ENCODE measurements at places on chromosomes 4 and X.

GRCh38 chrX:17403972-17404371 is 29.0 kb downstream of the NHS start:
- DNase-seq = no peak

DNA sequence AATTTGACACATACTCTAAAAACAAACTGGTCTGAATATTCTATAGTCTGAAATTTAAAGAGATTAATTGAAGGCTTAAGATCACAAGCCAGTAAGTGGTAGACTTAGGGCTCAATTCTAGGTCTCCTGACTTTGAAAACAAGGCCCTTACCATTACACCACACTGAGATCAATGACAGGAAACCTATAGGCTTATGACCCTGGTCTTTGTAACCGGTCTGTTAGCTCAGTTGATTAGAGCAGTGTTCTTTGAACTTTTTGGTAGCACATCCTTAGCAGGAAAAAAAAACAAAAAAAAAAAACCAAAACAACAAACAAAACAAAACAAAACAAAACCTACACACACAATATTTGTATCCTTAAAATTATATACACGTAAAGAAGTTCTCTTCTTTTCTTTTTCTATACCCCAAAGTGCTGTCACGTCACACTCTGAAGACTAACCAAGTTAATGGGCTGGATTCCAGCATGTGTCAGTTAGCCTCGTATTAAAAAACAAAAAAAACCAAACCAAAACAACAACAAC is 55.4 kb downstream of the RPS6KA3 start:
- DNase-seq = no peak

- DNase-seq = no peak
Measured at GRCh38 chrX:84479086-84479485, 23.2 kb downstream of the HDX start.

DNA sequence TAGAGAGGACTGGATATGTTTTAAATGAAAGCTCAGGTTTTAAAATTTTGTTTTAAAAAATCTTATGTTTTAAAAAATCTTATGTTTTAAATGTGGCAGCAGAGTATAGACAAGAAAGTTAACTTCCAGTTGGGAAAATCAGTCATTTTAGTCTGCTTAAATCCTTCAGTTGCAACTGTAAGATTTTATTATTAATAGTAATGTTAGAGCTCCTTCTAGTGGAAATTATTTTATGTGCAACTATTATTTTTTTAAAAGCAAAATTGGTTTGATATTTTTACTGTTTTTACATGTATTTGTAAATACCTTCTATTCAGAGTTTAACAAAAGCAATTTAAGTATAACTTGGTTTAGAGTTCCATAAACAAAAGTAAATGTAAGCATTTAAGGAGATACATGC is 8.5 kb upstream of the NUDT6 start:
- DNase-seq = no peak

All from stimulated activated CD8-positive, alpha-beta memory T cell treated with anti-CD3 and anti-CD28 coated beads, Interleukin-4, amount 100 ng/mL, for 4 hours (primary cell).